Common myeloid progenitor, CD34-positive (primary cell): ENCODE measurements at places on chromosomes 5 and 9.

- H3K27me3 ChIP-seq, result no peaks in the 10 kb centered on the region
- DNase-seq, result no peak
- no peaks in the 10 kb centered on the region for H3K4me1 ChIP-seq
- H3K27ac ChIP-seq, result no peak overlapping the region
- no peaks in the 10 kb centered on the region for H3K36me3 ChIP-seq
Measured at GRCh38 chr5:122412966-122413365, 100.9 kb downstream of the SNCAIP start.

DNA sequence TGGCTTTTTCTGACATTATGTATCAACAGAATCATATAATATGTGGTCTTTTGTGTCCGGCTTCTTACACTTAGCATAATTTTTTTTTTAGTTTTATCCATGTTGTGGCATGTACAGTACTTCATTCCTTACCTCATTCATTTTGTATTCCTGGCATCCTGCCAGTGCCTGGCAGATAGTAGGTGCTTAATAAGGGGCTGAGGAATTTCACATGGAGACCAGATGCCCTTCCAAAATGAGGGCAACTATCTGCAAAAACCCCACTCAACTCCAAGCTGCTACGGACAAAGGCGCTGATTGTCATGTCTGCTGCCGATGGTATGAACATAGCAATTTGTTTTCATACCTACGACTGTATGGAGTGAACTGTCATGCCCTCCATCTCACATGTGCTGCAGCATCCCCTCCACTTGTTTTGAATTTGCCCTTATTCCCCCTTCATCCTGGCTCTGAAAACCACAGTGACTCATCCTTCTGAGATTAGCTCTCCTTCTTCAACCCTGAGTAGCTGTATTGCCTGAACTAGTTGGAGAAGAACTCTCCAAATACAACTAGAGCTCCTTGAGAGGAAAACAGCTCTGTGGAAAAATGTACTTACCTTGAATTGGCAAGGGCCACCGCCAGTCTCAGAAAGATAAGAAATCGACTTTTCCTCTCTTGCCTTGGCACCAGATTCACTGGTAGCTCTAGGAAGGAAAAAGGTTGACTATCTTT, 41.3 kb upstream of the FOXE1 start:
- peak; percentile 8 for DNase-seq
- no peaks in the 10 kb centered on the region for H3K36me3 ChIP-seq
- H3K4me3 ChIP-seq, result no peak overlapping the region
- H3K27me3 ChIP-seq, result peaks cover 3% of the 10 kb centered on the region

DNA sequence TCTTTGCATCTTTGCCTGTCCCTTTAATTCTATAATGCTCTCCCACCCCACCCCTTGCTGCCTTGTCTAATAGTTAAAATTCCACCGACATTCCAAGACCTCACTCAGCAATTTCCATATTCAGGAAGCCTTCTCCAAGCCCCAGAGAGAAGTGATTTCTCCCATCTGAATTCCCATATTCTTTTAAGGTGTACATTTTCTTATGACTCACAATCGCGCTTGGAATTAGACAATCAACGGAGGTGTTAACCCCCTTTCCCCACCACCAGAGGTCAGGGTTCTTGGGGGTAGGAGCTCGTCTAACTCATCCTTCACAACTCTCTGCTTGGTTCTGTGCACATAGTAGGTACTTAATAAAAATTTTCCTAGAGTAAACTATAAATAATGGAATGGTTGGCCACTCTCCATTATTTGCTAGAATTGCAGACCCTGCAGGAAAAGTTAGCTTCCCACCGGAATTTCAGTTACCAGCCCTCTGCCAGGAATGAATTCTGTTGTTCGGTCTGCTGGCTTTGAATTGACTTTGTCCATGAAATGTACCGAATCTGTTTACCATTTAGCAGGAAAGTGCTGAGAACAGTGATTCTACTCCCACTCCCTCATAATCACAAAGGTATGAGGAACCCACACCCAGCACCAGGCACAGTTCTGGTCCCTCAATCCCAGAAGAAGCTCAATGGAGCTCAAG, 5.0 kb downstream of the KCNIP1 start:
- peaks cover 3% of the 10 kb centered on the region for H3K4me1 ChIP-seq
- H3K36me3 ChIP-seq, result no peaks in the 10 kb centered on the region
- DNase-seq, result no peak
- peaks cover 2% of the 10 kb centered on the region for H3K27me3 ChIP-seq
- H3K4me3 ChIP-seq, result no peak overlapping the region

- no peaks in the 10 kb centered on the region for H3K36me3 ChIP-seq
- H3K27me3 ChIP-seq, result no peaks in the 10 kb centered on the region
- DNase-seq, result no peak
- no peak overlapping the region for H3K4me3 ChIP-seq
- H3K4me1 ChIP-seq, result no peaks in the 10 kb centered on the region
- H3K27ac ChIP-seq, result no peak overlapping the region
Measured at GRCh38 chr5:108634617-108635288, 112.9 kb upstream of the FER start.

DNA sequence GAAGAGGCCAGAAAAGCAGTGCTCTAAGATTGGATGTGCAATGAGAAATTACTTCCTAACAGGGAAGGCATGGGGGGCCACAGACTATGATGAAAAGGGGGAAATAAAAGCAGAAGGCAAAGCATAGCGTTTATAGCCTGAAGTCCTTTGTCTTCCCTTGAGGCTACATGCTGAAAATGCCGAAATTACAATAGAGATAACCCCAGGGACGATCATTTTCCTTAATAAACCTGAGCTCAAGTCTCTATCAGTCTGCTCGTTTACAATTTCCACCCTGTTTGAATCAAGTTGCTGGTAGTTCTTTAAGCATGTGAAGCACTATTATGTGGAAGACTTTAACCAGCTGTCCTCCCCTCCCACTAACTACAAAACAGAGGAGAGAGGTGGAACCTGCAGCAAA, 60.4 kb downstream of the FREM1 start:
- H3K27ac ChIP-seq, result no peak overlapping the region
- peaks cover 4% of the 10 kb centered on the region for H3K4me1 ChIP-seq
- no peaks in the 10 kb centered on the region for H3K27me3 ChIP-seq

DNA sequence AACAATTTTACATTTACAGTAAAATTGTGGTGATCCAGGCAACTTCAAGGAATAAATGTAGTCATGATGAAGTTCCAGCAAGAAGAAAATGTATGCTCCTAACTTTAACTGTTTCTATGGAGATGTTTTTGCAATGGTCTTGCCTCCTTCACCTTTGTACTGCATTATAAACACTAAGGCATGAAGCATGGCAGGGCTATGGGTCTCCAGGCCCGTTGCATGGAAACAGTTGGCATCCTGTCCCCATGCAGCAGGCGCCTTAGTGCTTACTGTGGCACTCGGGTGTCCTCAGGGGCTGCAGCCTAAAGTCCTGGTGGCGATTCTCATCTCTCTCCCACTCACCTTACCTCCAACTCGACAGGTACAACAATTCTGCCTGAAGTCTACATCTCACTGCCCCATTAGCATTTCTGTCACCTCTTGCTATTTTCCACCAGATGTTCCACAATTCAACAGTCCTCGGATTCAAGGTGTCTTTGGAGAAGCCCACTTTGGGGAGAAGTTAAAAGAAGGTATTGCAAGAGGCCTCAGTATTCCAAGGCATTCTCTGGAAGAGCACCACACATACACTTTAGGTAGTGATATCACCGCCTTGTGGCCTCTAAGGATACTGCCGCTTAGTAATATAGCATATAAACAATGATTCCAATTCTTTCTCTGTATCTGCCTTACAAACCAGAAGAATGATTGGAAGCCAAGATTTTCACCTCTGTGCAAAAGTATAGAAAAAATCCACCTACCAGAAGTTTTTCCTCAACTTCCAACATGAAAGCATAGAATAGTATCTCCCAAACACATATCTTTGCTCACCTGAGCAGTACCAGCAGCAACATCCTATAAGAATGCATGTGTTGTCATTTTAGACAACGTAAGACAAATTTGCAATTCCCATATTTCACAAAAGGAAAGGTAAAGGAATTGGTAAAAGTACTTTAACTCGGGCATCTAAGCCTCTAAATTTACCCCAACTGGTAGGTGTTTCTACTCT, 5.1 kb downstream of the LIFR start:
- no peak overlapping the region for H3K4me3 ChIP-seq
- H3K27ac ChIP-seq, result no peak overlapping the region
- H3K27me3 ChIP-seq, result peaks cover 68% of the 10 kb centered on the region
- peaks cover 7% of the 10 kb centered on the region for H3K4me1 ChIP-seq

DNA sequence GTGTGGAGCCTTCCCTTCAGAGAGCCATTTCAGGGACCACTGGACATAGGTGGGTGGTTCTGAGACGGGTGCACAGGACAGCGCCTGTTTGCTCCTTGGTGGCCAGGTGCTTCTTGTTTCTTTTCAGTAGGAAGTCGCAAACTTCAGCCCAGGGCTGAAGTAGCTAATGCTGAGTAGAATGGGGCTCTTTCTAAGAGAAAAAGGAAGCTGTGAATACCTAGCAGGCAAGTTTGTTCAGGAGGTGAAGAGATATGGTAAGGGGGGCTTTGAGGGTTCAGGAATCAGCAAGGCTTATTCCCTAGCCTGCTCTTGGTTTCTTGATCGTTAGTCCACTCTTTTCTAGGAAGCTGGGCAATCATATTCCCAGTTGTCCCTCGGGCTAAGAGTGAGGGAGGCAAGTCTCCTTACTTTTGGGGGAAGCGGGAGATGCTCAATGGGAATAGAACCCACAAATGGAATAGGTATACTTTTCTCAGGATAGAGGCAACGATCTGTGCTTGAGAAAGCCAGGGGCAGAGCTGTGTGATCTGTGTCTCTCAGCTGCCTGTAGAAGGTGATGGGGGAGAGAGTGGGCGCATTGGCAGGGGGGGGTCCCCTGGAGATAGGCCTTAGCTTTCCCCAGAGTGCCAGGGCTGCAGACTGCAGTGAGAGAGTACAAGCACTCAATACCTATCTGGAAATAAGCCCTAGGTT, 1.9 kb upstream of the PURA start:
- H3K36me3 ChIP-seq, result no peaks in the 10 kb centered on the region
- H3K4me1 ChIP-seq, result peaks cover 65% of the 10 kb centered on the region
- no peak overlapping the region for H3K4me3 ChIP-seq
- H3K27ac ChIP-seq, result no peak overlapping the region
- peaks cover 27% of the 10 kb centered on the region for H3K27me3 ChIP-seq

- H3K4me3 ChIP-seq, result no peak overlapping the region
- no peaks in the 10 kb centered on the region for H3K36me3 ChIP-seq
- DNase-seq, result no peak
- no peaks in the 10 kb centered on the region for H3K27me3 ChIP-seq
Measured at GRCh38 chr9:95171001-95171400, 146.5 kb downstream of the FANCC start.

- H3K4me3 ChIP-seq, result no peak overlapping the region
- DNase-seq, result no peak
- no peak overlapping the region for H3K27ac ChIP-seq
- H3K4me1 ChIP-seq, result no peaks in the 10 kb centered on the region
- no peaks in the 10 kb centered on the region for H3K27me3 ChIP-seq
Measured at GRCh38 chr5:133456933-133457402, 155.4 kb downstream of the FSTL4 start.

- no peak for DNase-seq
- no peaks in the 10 kb centered on the region for H3K27me3 ChIP-seq
- H3K4me3 ChIP-seq, result no peak overlapping the region
- H3K36me3 ChIP-seq, result no peaks in the 10 kb centered on the region
- H3K4me1 ChIP-seq, result peaks cover 8% of the 10 kb centered on the region
Measured at GRCh38 chr5:108655750-108656450, 91.8 kb upstream of the FER start.

- no peaks in the 10 kb centered on the region for H3K27me3 ChIP-seq
- no peak for DNase-seq
- H3K4me1 ChIP-seq, result no peaks in the 10 kb centered on the region
- no peak overlapping the region for H3K27ac ChIP-seq
- H3K36me3 ChIP-seq, result no peaks in the 10 kb centered on the region
- peak overlapping the region; percentile 2 for H3K4me3 ChIP-seq
Measured at GRCh38 chr9:693201-694091, 148.1 kb upstream of the DMRT1 start.

GRCh38 chr5:74095871-74096270, 469.9 kb downstream of the ARHGEF28 start:
- H3K36me3 ChIP-seq, result no peaks in the 10 kb centered on the region
- H3K4me1 ChIP-seq, result no peaks in the 10 kb centered on the region

DNA sequence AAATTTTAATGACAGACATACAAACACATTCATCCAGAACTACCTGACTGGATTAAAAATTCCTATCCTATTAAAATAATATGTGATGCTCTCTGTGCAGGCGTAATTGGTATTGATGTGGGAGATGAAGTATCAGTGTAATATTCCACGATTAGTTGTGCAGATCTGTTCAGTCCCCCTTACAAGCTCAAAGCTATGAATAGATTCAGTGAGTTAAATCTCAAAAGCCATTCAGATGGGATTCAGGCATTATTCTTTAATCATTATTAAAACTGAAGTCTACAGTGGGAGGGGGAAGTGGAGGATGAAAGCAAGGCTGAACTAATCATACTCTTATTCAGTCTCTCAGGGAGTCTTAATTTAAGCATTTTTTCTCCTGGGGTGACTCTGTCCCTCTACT, 855.8 kb downstream of the EFNA5 start:
- no peaks in the 10 kb centered on the region for H3K27me3 ChIP-seq
- no peaks in the 10 kb centered on the region for H3K36me3 ChIP-seq
- no peak overlapping the region for H3K4me3 ChIP-seq
- DNase-seq, result no peak
- H3K27ac ChIP-seq, result no peak overlapping the region
- no peaks in the 10 kb centered on the region for H3K4me1 ChIP-seq

- no peak for DNase-seq
- H3K27ac ChIP-seq, result no peak overlapping the region
- no peaks in the 10 kb centered on the region for H3K27me3 ChIP-seq
- H3K4me1 ChIP-seq, result no peaks in the 10 kb centered on the region
Measured at GRCh38 chr5:73962801-73963425, 336.9 kb downstream of the ARHGEF28 start.
